IPS DF 19.7 (cell line): ENCODE measurements at places on chromosomes 1 and 21.
A peak's percentile ranks its signal among the peaks of the same experiment; 100 is the strongest.

GRCh38 chr1:95226781-95227660 is 7.0 kb upstream of the RWDD3 start:
- DNase-seq = no peak

DNA sequence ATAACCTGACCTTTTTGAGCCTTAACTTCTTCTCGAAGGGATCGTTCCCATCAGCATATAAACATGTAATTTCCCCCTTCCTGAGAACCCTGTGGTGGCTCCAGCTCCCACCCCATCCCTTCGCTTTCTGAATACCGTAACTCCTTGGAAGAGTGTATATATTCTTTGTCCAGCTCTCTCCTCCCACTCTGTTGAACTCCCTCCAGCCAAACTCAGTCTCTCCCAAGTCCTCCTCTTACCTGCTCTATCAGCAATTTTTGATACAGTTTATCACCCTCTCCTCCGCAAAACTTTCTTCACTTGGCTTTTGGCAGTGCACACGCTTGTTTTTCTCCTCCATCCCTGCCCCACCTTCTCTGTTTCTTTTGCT is 109.9 kb upstream of the SLC25A33 start:
- no peak for DNase-seq

GRCh38 chr1:29800522-29800956 is 564.2 kb downstream of the PTPRU start:
- no peak for DNase-seq

DNA sequence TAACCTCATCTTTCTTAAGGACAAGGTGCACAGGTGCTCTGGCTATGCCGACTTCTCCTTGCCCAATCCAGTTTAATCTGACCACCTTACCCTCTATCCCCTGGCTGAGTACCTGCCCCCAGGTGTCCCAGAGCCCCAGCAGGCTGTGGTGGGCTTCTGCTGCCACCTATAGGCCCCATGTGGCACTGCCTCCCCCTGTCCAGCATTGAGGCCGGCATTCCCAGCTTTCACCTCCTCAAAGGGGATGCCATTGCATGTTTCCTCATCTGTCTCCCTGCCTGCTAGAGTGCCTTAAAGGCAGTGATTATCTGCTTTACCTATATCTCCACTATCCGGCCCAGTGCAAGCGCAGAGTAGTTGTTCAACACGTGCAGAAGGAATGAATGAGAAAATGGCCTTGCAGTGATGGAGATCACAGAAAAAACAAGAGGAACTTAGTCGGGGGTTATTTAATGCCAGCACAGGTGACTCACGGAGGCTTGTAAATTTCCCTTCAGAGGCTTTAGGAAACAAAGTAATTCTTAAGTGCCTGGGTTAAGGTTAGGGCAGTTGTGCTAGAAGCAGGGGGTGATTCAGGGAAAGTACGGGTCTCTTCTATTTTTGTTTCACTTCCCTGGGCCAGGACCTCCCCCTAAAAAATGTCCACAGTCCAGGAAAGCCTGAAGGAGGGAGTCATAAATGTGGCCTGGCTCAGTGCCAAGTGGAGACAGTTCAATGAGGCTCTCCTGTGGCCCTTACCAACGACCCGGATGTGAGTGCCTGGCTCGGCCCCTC is 131.8 kb upstream of the NGF start:
- DNase-seq = peak; percentile 48

DNA sequence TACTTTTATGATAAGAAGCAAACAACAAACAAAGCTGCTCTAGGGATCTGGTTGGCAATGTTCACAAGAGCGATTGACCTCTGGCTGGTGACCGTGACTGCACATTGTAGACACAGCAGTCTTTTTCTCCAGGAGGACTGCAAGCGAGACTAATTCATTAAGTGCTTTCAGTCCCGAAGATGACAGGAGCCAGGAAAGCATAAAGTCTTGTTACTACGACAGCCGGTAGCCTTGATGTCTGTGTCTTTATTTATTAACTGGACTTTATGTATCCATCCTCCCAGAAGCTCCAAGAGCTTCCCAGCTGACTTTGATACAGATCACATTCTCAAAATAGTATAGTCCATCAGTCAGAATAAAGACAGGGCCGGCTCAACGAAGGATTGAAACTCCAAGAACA is 18.2 kb downstream of the FAM163A start:
- DNase-seq = no peak

DNA sequence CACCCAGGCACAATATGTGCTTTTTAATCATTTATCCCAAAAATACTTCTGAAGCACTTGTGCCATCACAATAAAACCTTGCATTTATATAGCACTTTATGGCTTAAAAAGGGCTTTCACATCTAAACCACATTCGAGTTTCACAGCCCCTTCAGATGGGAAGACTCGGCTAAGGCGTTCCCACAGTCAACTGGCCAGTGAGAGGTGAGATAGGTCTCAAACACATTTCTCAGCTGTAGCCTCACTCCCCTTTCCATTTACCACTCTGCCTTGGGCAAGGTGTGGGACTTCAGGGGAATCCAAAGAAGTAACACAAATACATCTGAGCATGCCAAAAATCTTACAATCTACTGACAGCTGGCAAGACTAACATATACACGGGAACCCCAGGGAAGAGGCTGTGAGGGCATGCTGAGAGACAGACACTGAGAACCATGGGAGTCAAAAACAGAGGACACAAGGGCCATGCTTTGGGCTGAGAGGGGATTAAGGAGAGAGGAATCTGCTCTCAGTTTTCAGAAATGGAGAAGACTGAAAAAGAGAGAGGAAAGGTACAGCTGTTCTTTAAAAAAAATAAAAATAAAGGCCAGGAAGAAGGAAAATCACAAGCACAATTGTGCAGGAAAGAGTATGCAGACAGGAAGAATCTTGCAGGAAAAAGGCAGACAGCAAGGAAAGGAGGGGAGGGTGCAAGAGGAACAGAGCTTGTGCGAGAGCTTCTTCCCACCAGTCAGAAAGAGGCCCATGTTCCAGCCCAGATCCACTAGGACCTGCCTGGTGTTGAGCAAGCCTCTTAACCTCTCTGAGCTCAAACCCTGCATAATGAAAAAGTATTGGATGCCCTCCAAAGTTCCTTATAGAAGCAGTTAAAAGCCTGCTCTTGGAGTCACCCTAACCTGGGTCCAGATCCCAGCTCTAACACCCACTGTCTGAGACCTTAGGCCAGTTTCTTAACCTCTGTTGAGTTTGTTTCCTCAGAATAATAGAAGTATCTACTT is 73.5 kb downstream of the JAK1 start:
- no peak for DNase-seq

DNA sequence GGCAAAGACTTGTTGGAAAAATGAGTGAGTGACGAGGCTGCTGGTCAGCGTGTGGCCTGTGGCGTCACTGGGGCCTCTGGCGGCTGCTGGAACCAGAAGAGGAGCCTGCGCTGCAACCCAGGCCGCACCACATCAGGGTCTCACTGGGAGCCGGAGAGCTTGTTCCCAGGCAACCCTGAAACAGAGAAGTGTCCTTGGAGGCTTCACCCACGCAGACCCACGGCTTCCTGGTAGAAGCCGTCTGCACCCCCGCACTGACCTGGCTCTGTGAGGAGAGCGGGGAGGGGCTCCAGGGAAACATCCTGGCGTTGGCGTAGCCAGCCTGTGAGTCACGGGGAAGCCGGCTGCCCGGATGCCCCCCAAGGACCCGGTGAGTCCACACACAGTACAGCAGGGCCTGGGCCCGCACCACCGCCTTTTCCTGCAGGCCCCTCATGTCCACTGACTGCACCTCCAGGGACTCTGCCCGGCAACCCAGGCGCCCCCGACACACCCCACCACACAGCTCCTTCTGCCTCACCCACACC is 57.4 kb downstream of the COL6A1 start:
- no peak for DNase-seq
